Nephron progenitor cell (in vitro differentiated cells): ENCODE measurements at places on chromosomes 1 and 21.

DNA sequence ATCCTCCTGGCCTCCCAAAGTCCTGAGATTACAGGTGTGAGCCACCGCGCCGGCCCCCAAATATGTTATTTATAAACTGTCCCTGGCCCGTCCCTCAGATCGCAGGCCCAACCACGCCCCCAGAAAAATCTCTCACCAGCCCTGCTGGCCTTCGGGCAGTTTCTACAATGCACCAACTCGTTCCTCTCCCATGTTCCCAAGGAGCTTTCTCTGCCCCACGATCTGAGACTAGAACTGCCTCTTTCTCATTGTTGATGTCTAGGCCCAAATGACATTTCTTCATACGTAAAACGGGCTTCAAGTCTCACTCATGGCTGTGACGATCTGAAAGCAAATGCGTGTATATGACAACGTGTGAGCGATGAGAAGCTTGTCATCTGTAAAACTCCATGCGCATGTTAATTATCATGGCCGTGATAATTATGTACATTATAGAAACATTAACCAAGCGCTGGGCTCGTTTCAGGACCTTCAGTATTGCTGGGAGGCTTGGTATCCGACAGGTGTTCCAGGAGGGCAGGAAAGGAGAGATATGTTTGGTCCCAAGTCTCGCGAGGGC lies 748 bp upstream of the NIPAL3 start:
- H3K27ac ChIP-seq = no peak overlapping the region
- no peak for DNase-seq
- H3K27me3 ChIP-seq = peaks cover 29% of the 10 kb centered on the region
- H3K4me3 ChIP-seq = peak overlapping the region; percentile 95

DNA sequence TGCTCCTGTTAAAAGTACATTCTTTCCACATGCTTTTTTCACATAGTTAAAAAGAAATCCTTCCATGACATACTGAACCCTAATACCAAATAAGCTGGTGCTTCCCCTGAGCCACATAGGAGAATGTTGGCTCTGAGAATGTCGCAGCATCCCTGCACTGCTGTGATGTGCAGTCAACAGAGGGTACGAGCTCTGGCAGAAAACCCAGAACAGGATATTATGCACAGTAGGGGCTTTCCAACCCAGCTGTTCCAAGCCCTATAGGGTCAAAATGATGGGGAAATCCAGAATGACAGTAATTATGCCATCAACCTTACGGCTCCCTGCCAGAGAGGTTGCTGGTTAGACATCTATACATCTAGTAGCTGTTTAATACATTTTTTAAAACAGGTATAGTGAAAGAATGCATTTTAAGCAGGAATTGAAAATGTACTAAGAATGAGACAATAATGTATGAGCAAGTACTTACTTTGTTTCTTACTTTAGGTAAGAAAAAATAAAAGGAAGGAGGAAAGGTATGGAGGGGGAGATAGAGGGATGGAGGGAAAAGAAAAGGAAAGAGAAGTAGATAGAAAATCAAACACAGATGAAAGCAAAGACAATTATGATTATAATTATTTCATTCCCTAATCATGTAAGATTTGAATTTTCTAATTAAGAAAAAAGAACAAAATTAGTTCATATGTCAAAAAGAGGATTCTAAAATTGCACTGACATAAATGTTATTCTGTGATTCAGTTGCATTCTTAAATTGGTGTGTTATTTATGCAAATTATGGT lies 126.0 kb downstream of the NR5A2 start:
- peaks cover 4% of the 10 kb centered on the region for H3K36me3 ChIP-seq
- no peaks in the 10 kb centered on the region for H3K27me3 ChIP-seq
- H3K4me1 ChIP-seq = peaks cover 37% of the 10 kb centered on the region
- H3K27ac ChIP-seq = no peak overlapping the region
- DNase-seq = no peak

DNA sequence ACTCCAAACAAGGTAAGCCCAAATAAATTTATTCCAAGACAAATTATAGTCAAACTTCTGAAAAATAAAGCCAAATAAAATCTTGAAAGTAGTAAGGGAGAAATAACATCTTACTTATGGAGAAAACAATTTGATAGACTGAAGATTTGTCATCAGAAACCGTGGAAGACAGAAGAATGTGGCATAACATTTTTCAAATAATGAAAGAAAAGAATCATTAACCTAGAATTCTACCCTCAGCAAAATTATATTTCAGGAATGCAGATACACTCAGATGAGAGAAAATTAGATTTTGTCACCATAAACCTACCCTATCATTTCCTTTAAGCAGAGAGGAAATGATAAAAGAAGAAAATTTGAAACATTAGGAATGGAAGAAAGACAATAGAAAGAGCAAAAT lies 27.3 kb upstream of the PADI1 start:
- H3K36me3 ChIP-seq = no peaks in the 10 kb centered on the region
- no peak for DNase-seq
- H3K27me3 ChIP-seq = peaks cover 32% of the 10 kb centered on the region
- peaks cover 12% of the 10 kb centered on the region for H3K4me1 ChIP-seq

GRCh38 chr1:247574664-247575063 lies 13.5 kb upstream of the OR2G2 start:
- no peaks in the 10 kb centered on the region for H3K36me3 ChIP-seq
- no peak for DNase-seq
- no peaks in the 10 kb centered on the region for H3K27me3 ChIP-seq
- no peak overlapping the region for H3K27ac ChIP-seq
- no peak overlapping the region for H3K4me3 ChIP-seq
- no peaks in the 10 kb centered on the region for H3K4me1 ChIP-seq

GRCh38 chr1:88509379-88509778 lies 174.7 kb upstream of the PKN2 start:
- DNase-seq = no peak
- no peak overlapping the region for H3K4me3 ChIP-seq
- H3K27me3 ChIP-seq = no peaks in the 10 kb centered on the region
- no peaks in the 10 kb centered on the region for H3K36me3 ChIP-seq
- no peaks in the 10 kb centered on the region for H3K4me1 ChIP-seq
- no peak overlapping the region for H3K27ac ChIP-seq

DNA sequence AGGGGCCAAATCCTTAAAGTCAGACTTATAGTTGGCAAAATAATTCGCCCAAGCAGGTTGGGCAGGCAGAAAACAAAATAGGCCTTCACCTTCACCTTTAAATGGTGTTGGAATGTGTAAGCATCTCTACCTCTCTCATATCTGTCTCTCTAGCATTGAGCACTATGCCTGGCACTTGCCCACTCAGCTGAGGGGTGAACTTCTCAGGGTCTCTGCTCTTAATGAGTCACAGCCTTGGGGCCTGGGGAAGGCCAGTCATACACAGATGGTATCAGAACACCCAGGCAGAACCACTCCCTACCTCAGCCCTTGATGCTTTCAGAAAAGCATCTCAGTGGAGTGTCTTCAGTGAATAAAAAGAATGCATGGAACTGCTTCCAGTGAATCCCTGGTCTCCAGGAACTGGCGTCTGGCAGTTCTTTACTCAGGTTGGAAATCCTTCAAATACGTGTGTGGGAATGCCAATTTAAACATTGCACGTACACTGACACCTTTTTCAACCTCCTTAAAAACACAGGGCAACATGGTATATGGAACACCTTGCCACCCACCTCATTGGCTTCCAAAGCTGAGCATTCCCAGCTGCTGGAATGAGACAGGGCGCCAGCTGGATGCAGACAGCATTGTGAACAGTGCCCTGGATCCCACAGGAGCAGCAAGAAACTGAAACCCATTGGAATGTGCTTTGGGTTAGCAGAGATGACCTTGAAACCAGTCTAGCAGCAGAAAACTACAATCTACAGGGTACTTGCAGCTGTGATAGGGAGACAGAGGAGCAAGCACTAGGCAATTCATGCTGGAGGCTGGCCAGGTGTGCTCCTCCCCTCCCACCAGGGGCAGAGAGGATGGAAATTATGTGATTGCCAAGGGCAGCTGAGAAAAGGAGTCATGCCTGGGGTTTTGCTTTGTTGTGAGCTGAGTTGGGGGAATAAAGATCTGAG lies 30.0 kb downstream of the ZNF697 start:
- no peaks in the 10 kb centered on the region for H3K4me1 ChIP-seq
- no peak overlapping the region for H3K4me3 ChIP-seq
- no peaks in the 10 kb centered on the region for H3K27me3 ChIP-seq
- DNase-seq = no peak
- peaks cover 16% of the 10 kb centered on the region for H3K36me3 ChIP-seq
- no peak overlapping the region for H3K27ac ChIP-seq

DNA sequence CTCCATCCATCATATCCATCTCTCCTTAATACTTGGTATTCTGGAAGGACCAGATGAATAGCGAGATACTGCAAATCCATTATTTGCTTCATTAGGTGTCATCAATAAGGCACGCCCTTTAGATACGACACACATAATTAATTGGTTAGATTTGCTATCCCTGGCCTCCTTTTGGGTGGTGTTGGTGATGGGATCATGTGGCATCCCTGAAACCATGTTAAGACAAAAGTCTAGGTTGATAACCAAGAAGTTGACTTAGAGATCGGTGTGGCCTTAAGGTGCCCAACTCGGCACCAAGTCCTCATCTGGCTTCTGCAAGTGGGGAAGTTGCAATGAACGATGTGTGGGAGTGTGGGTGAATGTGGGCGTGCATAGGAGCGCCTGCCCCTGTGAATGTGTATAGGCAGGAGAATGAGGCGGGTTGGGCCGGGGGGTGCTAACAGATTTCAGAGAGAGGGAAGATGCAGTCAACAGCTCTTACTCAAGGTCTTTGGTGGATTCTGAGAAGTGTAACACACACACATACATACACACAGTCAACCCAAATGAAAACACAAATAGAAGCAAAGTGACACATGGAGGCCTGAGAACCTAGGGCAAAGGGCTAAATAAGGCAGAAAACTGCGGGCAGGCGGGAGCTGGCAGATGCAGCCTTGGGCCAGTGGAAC lies 415.7 kb upstream of the ESRRG start:
- no peak overlapping the region for H3K27ac ChIP-seq
- peak; percentile 8 for DNase-seq
- peaks cover 88% of the 10 kb centered on the region for H3K27me3 ChIP-seq
- peaks cover 60% of the 10 kb centered on the region for H3K4me1 ChIP-seq
- peak overlapping the region; percentile 76 for H3K4me3 ChIP-seq

- H3K27me3 ChIP-seq = peaks cover 56% of the 10 kb centered on the region
- H3K4me1 ChIP-seq = peaks cover 23% of the 10 kb centered on the region
- H3K4me3 ChIP-seq = no peak overlapping the region
- no peak for DNase-seq
- no peaks in the 10 kb centered on the region for H3K36me3 ChIP-seq
Observed at GRCh38 chr1:18668750-18669404, 38.2 kb downstream of the PAX7 start.

GRCh38 chr1:29180497-29181412 lies 945 bp downstream of the SRSF4 start:
- H3K4me3 ChIP-seq = peak overlapping the region; percentile 96
- peak overlapping the region; percentile 99 for H3K27ac ChIP-seq
- H3K36me3 ChIP-seq = peaks cover 44% of the 10 kb centered on the region
- H3K4me1 ChIP-seq = peaks cover 29% of the 10 kb centered on the region

- no peak for DNase-seq
- H3K27me3 ChIP-seq = no peaks in the 10 kb centered on the region
- no peak overlapping the region for H3K27ac ChIP-seq
- H3K36me3 ChIP-seq = no peaks in the 10 kb centered on the region
- H3K4me3 ChIP-seq = no peak overlapping the region
Observed at GRCh38 chr1:83802023-83802422, 196.9 kb downstream of the TTLL7 start.

GRCh38 chr1:35049116-35049515 lies 17.4 kb upstream of the ZMYM6 start:
- H3K4me1 ChIP-seq = no peaks in the 10 kb centered on the region
- no peak overlapping the region for H3K4me3 ChIP-seq
- H3K36me3 ChIP-seq = no peaks in the 10 kb centered on the region

DNA sequence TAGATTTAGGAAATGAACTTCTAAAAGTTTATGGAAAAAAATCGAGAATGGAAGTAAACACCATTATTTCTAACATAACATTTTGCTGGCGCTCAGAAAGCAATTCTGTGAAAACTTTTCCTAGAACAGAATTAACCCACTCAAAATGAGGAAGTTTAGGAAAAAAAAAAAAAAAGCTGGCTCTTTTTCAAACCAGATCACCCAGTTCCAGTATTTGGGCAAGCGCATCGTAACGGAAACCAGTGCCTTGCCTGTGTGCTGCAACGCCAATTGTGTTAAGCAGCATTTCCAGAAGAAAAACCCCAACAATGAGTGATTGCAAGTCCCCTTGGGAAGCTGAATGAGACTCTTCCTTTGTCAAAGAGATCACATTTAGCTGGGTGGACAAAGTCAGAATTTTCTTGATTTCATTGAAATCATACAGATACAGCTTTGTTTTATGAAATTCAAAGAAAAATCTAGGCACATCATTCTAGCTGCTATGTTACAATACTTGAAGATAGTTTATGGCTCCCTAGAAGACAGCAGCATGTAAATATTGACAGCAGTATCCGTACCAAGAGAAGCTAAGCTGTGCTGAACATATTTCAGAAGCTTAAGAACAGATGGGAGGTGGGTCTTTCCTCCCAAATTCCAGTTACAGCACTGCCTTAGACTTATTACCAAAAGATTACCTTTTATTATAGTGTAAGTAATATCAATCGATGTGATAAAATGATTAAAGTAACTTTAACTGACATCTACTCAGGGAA lies 113.4 kb downstream of the ERG start:
- DNase-seq = no peak
- H3K27me3 ChIP-seq = peaks cover 3% of the 10 kb centered on the region
- no peak overlapping the region for H3K27ac ChIP-seq
- no peaks in the 10 kb centered on the region for H3K36me3 ChIP-seq
- no peak overlapping the region for H3K4me3 ChIP-seq

GRCh38 chr21:25503981-25504380 lies 103.3 kb downstream of the MRPL39 start:
- peaks cover 2% of the 10 kb centered on the region for H3K27me3 ChIP-seq
- no peak overlapping the region for H3K27ac ChIP-seq
- peaks cover 10% of the 10 kb centered on the region for H3K4me1 ChIP-seq

GRCh38 chr1:18239671-18240070 lies 132.1 kb downstream of the IGSF21 start:
- no peak overlapping the region for H3K27ac ChIP-seq
- H3K4me1 ChIP-seq = no peaks in the 10 kb centered on the region
- no peaks in the 10 kb centered on the region for H3K36me3 ChIP-seq
- no peak for DNase-seq
- H3K4me3 ChIP-seq = no peak overlapping the region

- H3K36me3 ChIP-seq = no peaks in the 10 kb centered on the region
- peaks cover 53% of the 10 kb centered on the region for H3K4me1 ChIP-seq
- H3K27ac ChIP-seq = peak overlapping the region; percentile 91
- no peak for DNase-seq
- H3K4me3 ChIP-seq = no peak overlapping the region
- peaks cover 3% of the 10 kb centered on the region for H3K27me3 ChIP-seq
Observed at GRCh38 chr21:44304011-44304616, 4.3 kb downstream of the PFKL start.

GRCh38 chr1:212651521-212651920 lies 43.0 kb downstream of the ATF3 start:
- H3K27me3 ChIP-seq = peaks cover 14% of the 10 kb centered on the region
- no peak for DNase-seq
- H3K36me3 ChIP-seq = no peaks in the 10 kb centered on the region
- no peak overlapping the region for H3K27ac ChIP-seq
